ENCODE measurements at places on chromosomes 11 and 22.

DNA sequence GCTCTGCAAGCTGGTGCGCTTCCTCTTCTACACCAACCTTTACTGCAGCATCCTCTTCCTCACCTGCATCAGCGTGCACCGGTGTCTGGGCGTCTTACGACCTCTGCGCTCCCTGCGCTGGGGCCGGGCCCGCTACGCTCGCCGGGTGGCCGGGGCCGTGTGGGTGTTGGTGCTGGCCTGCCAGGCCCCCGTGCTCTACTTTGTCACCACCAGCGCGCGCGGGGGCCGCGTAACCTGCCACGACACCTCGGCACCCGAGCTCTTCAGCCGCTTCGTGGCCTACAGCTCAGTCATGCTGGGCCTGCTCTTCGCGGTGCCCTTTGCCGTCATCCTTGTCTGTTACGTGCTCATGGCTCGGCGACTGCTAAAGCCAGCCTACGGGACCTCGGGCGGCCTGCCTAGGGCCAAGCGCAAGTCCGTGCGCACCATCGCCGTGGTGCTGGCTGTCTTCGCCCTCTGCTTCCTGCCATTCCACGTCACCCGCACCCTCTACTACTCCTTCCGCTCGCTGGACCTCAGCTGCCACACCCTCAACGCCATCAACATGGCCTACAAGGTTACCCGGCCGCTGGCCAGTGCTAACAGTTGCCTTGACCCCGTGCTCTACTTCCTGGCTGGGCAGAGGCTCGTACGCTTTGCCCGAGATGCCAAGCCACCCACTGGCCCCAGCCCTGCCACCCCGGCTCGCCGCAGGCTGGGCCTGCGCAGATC is 16.5 kb downstream of the P2RY2 start:
- DNase-seq: no peak

DNA sequence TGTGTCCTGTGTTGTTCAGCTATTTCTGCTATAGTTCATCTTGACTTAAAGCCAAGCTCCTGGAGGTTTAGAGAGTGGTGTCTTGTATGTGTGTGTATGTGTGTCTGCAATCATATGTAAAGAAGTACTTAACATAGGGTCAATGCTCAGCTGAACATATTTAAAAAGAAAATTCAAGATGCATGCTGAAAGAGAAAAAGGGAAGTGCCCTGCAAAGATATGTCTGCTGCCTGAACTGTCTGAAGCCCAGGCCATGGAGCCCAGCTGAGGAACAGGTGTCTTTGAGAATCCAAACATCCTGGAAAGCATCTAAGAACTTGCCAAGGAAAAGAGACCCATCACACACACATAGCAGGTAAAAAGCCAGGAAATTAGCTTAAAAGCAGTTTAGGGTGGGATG is 6.6 kb downstream of the TCN1 start:
- no peak for DNase-seq

DNA sequence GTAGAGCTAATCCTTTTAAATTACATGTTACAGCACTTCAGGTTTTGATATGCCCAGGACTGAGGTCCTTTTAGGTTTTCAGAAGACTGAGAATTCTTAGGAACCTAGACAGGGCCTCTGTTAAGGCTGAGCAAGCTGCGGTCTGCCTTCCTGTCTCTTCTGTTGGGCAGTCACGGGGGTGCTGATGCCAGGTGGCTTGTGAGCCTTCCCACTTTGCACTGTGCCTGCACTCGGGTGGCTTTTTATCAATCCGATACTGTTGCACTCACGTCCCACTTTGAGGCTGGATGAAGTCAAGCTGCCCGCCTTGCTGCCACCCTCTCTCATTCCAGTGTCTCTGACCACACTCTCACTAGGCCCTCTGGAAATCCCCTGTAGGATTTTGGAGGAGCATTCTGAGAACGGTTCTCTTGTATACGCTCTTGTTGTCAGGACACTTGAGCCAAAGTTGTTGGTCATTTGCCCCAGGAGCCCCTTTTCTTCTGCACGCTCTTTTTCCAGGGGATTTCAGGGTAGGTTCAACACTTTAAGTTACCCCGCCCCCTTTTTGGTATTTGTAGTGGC is 141.8 kb downstream of the TEAD1 start:
- DNase-seq: no peak

- DNase-seq: no peak
These were observed 77.4 kb upstream of the CRYBB3 start for GRCh38 chr22:25122136-25122764.

GRCh38 chr11:73645972-73646631 is at the start of gene PLEKHB1:
Gene PLEKHB1 (plus strand): TSS chr11:73646581. CDS start chr11:73646609, 28 bp downstream.
- no peak for DNase-seq

- DNase-seq: no peak
These were observed 92.8 kb downstream of the MYEOV start for GRCh38 chr11:69386594-69387408.

DNA sequence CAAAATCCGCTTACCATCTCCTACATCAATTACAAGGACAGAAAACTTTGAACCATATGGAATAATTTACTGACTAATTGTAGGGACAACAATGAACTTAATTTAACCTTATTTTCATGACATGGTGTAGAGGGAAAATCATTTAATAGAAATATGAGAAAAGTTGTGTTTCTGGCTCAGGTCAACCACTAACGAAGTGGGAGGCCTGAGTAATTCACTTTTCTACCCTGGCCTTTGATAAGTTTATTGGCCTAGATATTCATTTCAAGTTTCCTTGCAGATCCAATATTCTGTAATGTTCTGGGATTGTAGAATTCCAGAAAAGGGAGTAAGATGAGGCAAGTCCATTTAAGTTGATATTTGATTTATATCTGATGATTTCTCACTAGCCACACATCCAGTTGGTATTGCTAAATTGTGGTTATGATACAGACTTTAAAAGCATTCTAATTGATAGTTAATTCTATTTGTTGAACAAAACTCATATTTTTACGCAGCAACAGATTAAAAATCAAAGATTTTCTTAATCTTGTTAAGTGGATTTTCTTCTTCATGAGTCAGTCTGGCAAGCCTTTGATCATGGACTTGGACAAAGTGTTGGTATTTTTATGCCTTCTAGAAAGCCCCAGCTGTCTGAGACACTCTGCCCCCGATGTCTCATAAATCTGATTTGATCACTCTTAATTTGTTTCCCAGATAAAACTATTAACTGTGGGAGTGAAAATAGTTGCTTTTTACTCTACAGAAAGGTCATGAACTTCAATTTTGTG is 336.5 kb downstream of the TMEM135 start:
- DNase-seq: no peak

- no peak for DNase-seq
These were observed at the start of gene DLG2 for GRCh38 chr11:85627332-85627997. Gene DLG2 (minus strand): TSS chr11:85627344.

- no peak for DNase-seq
These were observed 1.4 kb upstream of the SIGIRR start for GRCh38 chr11:416051-416756.

DNA sequence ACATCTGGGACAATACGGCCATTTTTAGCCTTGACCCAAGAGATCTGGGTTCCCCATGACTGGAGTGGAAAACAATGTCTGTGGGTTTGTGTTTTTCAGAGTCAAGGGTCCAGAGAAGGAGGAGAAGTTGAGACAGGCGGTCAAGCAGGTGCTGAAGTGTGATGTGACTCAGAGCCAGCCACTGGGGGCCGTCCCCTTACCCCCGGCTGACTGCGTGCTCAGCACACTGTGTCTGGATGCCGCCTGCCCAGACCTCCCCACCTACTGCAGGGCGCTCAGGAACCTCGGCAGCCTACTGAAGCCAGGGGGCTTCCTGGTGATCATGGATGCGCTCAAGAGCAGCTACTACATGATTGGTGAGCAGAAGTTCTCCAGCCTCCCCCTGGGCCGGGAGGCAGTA is 15.7 kb downstream of the NNMT start:
- DNase-seq: no peak

GRCh38 chr22:48866906-48867681 is 960.6 kb downstream of the BRD1 start:
- no peak for DNase-seq

- no peak for DNase-seq
These were observed 35.3 kb downstream of the KIAA0930 start for GRCh38 chr22:45205276-45205925.

DNA sequence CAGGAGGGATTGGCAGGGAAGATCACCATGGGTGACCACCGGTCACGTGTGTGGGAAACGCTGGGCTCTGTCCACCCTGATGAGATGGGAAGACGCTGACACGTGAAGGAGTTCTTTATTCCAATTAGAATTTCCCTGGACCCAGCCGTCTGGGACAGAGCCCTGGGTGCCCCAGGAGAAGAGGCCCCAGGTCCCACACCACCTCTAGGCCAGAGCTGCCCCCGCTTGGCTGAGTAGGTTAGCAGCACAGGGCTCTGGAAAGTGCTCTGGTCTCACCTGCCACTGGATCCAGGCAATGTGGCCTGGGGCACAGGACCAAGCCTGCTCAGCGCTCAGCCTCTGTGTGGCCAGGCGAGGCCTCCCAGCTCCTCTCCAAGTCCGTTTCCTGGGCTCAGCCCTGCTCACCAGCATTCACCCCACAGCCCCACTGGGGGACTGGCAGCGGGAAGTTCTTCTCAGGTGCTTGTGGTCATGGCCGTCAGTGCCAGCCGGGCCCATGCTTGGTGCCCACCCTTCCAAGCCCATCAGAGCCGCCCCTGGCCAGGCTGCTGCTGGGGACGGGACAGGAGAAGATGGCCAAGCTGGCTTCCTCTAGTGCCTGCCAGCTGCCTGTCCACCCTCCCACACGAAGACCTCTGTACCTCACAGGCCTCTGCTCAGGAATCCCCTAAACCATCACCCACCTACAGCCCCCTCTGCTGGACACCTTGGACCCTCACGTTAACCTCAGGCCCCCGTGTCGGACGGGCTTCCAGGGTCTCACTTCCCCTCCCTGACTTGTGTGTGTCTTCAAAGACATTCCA is 62.5 kb upstream of the FGF3 start:
- DNase-seq: no peak

DNA sequence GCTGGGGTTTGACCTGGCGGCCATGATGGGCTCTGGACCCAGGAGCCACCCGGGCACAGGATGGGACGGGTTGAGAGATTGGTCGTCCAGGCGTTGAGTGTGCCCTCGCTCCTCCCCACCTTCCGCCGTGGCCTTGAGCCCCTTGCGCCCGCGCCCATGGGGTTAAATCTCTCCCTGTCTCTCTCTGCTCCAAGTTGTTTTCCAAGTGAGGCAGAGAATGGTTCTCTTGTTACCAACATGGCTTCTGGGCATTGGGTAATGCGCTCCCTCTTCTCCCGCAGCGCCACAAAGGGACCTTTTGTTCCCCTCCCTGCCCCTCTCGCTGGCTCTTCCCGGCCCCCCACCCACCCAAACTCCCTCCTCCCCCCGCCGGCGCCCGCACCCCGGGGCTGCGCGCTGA is 18.8 kb upstream of the PICK1 start:
- no peak for DNase-seq

GRCh38 chr11:93049740-93050139 is 80.3 kb downstream of the MTNR1B start:
- no peak for DNase-seq

DNA sequence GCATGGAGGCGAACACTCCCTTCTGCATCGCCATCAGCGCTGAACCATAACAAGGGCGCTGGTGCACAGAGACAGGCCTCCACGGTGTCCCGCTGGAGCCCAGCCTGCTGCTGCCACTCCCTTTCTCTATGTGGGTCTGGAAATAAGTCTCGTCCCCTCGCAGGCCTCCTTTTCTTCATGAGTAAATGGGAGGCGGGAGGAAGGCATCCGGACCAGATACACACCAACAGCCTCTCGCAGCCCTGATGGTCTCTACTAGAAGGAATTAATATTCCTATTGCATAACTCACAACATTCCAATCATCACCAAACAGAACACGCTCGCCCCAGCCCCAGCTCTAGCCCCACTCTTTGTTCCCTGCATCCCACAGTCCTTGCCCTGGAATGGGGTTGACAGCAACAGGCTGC is 14.9 kb downstream of the RASD2 start:
- DNase-seq: no peak

GRCh38 chr11:126951465-126951864 is 49.1 kb downstream of the KIRREL3 start:
- no peak for DNase-seq

DNA sequence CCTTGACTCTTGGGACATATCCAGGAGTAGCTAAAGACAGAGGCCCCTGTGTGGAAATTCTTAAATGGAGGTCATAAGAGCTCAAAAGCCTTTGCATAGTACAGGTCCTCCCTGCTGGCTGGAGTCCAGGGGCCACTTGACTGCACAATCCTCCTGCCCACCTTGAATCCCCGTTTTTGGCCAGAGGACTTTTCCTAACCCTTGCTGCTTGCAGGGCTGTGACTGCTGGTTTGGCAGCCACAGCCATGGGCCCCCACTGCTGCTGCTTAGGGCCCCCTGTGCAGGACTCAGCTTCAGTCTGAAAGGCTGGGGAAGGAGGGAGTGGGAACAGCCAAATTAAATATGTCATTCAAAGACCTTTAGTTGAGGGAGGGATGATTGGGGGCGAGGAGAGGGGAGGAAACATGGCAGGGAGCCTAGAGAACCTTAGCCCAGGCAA is 33.4 kb downstream of the ARHGAP1 start:
- no peak for DNase-seq

GRCh38 chr22:26589845-26590736 is at the start of gene TPST2:
Gene TPST2 (minus strand): TSS chr22:26590132. CDS start chr22:26541630, 48,502 bp downstream.
- DNase-seq: no peak

- DNase-seq: no peak
These were observed 21.8 kb downstream of the MICAL2 start for GRCh38 chr11:12131943-12132789.

DNA sequence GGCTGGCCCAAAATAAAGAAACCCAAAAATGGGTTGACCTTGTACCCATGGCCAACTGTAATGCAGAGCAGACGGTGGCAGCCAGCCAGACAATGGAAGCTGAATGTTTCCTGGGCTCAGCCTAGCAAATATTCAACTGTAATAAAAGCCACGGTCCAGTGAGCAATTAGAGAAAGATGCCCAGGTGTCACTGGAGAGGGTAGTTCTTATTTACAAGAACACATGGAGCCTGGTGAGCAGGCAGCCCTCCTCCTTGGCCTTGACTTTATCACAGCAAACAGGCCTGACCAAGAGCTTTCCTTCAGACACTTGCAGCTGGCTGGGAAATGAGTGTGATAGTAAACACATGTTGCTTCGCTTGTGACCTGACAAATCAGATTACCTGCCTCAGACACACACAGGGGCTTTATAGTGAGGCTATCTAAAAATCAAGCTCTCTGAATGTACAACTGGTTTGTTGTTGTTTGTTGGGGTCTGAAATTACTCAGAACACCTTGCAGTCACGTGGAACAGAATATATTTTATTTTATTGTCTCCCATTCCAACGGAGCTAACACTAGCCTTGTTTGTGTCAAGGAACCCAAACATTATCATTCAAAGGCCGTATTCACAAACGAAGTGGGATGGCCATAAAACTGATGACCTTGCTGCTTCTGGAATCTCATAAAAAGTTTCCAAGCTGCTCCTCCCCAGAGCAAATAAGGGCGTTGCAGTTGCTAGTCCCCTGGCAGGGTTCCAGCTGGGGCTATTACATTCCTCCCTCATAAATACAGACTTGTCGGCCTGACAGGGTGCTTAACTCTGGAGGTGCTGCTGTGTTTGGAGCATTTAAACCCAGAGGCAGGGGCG is 161.1 kb downstream of the BBOX1 start:
- no peak for DNase-seq

- DNase-seq: no peak
These were observed 5.8 kb upstream of the CEP295 start for GRCh38 chr11:93655581-93656255.

GRCh38 chr11:117197516-117198456 is 1.4 kb upstream of the TAGLN start:
- DNase-seq: no peak
